Jurkat, Clone E6-1 (cell line): ENCODE measurements at places on chromosomes 6 and 20.

DNA sequence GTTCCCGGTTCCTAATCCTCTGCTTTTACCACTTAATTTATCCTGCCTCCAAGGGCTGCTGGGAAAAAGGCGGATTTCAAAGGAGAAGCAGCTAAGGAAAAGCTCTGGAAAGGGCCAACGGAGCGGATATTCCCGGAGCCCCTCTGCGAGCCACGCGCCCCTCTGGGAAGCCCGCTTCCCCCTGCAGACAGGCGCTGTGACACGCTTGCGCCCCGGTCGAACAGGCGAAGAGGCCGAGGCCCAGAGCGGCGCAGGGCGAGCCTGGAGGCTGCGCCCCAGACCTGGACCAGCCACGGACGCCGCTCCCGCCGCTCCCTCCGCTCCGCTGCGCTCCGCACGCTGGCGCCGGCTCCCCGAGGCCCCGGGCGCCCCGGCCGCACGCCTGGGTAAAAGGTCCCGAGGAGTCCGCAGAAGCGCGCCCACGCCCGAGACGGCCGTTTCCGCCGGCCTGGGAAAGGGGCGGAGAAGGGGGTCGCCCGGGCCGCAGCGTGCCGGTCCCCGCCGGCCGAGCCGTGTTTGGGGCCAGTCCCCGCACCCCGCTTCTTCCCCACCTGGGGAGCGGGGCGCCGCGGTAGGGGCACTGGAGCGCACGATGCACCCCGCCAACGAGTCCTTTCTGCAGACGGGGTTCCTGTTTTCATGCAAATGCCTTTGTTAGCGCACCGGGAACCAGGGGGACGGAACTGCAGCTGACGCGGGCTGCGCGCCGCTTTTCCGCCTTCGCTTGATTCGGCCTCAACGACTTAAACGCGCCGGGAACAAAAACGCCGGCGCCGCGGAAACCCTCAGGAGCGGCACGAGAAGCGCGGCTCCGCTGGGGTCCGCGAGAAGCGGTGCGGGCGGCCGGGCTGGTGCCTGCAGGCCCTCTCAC lies 91.9 kb upstream of the SIRPA start:
- DNase-seq, result peak; percentile 71

GRCh38 chr6:156719395-156719719 lies 57.8 kb upstream of the ARID1B start:
- DNase-seq, result no peak

DNA sequence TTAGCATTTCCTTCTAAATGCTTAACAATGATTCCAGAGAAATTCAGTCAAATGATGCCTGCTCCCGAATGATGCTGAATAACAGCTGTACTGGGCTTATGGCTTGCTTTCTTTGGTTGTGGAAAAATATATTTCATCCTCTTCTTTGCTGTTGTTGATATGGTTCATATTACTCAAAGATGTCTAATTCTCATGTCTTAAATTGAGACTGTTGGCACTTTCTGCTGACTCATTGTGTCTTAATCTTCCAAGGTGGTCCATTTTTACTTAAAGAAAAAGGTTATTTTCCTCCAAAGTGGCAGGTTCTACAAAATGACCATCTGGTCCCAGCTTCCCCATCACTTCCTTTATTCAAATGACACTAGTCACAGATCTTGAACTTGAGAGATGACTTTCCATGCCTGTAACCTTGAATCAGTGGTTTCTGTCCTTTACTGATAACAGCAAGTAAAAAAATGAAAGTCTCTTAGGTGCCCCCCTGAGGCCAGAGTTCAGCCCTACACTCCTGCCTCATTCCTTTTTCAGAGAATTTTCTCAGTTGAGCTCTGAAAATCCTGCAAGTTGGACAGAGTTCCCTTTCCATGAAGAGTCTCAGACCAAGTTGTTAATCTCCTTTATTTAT lies 6.9 kb downstream of the SNAP25 start:
- peak; percentile 35 for DNase-seq

GRCh38 chr6:127832381-127832780 lies 68.5 kb downstream of the THEMIS start:
- no peak for DNase-seq

DNA sequence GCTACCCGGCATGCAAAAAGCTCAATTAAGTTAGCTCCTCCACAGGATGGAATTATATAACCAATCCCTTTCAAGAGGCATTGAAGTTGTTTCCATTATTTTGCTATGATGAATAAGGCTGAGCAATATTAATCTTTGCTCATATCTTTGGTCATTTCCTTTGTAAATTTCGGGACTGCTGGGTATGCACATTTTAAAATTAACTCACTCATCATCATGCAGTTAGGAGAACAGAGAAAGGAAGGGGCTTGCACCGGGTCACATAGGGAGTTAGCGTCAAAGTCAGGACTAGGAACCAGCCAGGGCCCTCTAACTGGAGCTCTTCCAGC lies 430 bp upstream of the FAM110A start:
- no peak for DNase-seq

DNA sequence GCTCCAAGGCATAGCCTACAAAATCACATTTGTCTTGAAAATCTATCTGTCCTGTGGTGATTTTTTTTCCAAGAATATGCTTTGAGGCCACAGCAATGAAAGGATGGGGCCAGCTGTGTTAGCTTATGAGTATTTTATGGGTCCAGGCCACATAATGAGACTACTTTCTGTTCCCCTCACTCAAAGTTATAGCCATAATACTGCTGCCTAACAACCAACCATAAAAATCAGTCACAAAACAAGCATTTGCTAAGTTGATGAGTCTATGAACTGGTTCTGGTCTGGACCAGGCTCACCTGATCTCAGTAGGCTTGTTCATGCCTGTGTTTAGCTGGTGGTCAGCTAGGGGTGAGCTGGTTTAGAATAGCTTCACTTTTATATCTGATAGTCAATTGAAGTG lies 192.5 kb upstream of the PLCB4 start:
- DNase-seq, result no peak

- DNase-seq, result no peak
Observed at GRCh38 chr6:126261792-126262421, 78.0 kb upstream of the CENPW start.

- DNase-seq, result no peak
Observed at GRCh38 chr6:113679051-113679450, 178.1 kb upstream of the MARCKS start.

DNA sequence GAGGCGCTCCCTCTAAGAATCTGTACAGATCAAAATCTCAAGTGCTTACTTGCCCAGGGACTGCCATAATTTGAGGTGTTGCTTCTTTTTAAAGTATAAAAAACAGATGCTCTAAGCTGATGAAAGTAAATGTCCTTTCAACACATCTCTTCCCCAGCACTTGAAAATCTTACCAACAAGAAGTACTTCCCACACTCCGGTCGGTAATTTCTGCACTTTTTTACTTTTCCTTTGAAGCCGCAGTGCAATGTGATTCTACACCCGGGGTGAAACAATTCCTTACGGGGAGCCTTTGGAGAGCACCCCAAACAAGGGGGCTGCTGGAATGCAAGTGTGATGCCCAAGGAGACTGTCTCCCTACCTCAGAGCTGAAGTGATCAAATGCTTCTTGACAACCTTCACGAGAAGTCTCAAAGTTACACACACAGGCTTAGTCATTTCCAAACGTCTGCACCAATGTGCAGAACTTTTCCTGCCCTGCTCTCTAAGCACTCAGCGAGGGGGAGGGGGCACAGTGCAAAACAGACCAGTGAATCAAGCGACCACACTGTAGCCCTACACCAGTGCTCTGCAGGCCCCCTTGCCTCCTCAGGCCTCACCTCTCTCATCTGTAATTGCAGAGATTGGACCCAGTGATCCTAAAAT lies 56.7 kb downstream of the ATXN1 start:
- no peak for DNase-seq

DNA sequence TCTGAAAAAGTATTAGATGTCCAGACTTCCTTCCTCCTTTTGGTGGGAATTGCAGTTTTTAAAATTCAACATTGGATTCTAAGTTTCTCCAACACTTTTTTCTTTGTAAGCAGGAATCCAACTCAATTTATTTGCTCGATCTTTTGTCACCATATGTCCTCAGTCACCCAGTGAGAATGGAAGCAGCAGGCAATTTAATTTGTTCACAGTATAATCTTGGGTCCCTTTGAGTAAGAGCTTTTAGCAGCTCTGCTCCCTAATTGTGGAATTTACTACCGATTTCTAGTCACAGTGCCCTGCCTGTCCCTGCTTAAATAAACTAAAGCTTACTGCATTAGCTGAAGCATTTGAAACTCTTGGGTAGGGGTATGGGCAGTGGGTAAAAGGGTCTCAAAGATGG lies 98.6 kb downstream of the BTBD3 start:
- no peak for DNase-seq

DNA sequence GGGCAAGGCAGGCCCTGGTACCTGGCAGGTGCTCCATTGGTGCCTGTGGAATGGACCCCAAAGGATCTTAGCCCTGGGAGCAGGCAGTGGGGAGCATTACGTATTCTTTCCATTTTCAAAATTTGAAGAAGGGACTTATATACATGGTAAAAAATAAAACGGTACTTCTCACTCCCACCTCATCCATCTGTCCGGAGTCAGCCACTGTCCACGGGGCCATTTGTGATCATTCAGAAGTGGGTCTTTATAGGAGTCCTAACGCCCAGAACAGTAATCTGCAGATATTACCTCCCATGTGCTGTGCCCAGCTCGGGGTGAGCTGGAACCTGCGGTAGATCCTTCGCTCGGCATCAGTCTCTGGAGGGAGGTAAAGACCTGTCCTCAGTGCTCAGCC lies 110.4 kb downstream of the SYCP2 start:
- no peak for DNase-seq

DNA sequence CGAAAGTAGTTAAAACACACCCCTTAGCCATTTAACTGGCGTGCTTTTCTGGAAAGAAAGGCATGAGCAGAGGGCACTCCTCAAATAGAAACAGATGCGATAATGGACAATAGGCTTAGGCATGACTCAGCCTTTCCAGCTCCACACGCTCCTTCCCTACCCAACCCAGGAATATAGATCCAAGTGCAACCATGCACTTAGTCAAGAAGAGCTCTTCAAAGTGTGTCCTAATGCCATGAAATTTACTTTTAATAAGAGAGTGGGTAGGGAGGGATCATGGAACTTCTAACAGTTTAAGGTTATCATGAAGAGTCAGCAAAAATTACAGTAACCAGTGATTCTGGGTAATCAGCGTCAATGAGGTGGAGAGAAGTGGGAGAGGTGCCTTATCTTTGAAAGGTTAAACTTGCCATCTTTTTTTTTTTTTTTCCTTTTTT lies 2.4 kb upstream of the EFHC1 start:
- no peak for DNase-seq

GRCh38 chr6:41406728-41407489 lies 71.5 kb downstream of the NCR2 start:
- no peak for DNase-seq

GRCh38 chr20:63706852-63707557 lies 771 bp downstream of the ARFRP1 start:
- peak; percentile 65 for DNase-seq
